ENCODE measurements at places on chromosomes 6 and 20. TPM values are rescaled to one million over a fixed set of nuclear protein-coding genes. Genes with fewer than 3 reads are reported as not detected.

LPA gene
- not detected for total RNA-seq

GRCh38 chr20:38875175-38875993, 50.8 kb upstream of the FAM83D start:
- peaks cover 10% of the 10 kb centered on the region for H3K27me3 ChIP-seq
- H3K27ac ChIP-seq = no peak overlapping the region
- no peaks in the 10 kb centered on the region for H3K36me3 ChIP-seq
- H3K4me3 ChIP-seq = no peak overlapping the region

- H3K27me3 ChIP-seq = no peaks in the 10 kb centered on the region
- no peak for DNase-seq
- H3K27ac ChIP-seq = no peak overlapping the region
- peaks cover 5% of the 10 kb centered on the region for H3K4me1 ChIP-seq
- no peaks in the 10 kb centered on the region for H3K36me3 ChIP-seq
- H3K4me3 ChIP-seq = no peak overlapping the region
Observed at GRCh38 chr6:47655719-47656595, 42.4 kb upstream of the ADGRF4 start.

PSORS1C2 gene
- total RNA-seq = not detected

DNA sequence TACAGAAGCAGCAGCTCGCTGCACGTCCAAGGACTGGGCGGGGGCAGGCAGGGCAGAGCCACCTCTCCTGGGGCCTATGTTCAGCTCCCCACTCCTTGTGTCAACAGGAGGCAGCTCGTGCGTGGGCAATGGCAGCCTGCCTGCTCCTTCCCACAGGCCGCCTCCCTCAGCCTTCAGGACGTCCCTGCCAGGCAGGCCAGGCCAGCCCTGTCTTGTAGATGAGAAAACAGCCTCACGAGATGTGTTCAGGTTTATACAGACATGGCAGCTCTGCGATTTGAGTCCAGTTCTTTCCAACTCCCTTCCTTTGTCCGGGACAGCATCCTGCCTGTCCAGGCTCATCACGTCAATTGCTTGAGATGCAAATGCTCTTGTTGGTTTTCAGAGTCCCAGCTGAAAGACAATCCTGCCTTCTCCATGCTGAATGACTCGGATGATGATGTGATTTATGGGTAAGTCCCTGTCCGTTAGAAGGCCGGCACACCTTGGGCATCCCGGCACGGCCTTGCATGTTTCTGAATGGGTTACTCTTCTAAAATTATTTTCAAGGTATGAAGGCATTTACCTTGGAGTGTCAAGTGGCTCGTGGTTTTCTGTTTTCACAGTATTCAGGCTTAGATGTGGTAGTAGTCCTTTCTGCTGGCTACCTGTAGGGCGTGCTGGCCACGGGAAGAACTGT, 13.5 kb downstream of the DYNLT1 start:
- H3K4me1 ChIP-seq = peaks cover 24% of the 10 kb centered on the region
- H3K27me3 ChIP-seq = no peaks in the 10 kb centered on the region
- peaks cover 56% of the 10 kb centered on the region for H3K36me3 ChIP-seq
- peak overlapping the region; percentile 40 for H3K4me3 ChIP-seq
- H3K27ac ChIP-seq = peak overlapping the region; percentile 88

DNA sequence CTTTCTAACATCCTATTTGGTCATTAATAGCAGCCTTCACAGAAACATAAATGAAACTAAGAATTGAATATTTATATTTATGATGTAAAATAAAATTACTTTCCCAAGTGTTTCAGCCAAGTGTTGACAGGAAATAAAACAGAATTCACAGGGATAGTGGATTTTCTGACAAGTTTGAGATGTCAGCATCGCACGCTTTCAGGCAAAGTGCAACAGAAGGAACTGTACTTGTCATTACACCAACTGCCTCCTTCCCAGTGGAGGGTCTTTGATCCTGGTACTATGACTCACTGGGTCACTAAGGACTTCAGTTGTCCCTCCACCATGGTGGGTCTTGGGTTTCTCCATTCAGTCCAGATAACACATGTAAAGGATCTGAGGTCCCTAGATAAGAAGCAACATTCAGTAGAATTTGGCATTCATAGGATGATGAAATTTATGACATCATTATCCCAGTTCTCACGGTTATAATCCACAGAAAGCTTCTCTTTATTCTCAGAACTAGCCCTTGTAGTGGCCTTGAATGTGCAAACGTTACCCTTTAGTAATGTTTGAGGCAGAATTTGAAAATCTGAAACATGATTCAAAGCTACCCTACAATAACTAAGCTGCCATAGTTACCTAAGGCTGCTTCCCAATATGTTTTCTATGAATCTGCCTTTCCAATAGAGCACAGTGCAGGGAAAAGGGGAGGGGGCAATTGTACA, 3.8 kb upstream of the TNFAIP3 start:
- H3K4me1 ChIP-seq = peaks cover 8% of the 10 kb centered on the region
- H3K27me3 ChIP-seq = no peaks in the 10 kb centered on the region
- H3K27ac ChIP-seq = no peak overlapping the region
- no peak overlapping the region for H3K4me3 ChIP-seq
- H3K36me3 ChIP-seq = no peaks in the 10 kb centered on the region

IP6K3 gene
- total RNA-seq = under 0.01 TPM

DNA sequence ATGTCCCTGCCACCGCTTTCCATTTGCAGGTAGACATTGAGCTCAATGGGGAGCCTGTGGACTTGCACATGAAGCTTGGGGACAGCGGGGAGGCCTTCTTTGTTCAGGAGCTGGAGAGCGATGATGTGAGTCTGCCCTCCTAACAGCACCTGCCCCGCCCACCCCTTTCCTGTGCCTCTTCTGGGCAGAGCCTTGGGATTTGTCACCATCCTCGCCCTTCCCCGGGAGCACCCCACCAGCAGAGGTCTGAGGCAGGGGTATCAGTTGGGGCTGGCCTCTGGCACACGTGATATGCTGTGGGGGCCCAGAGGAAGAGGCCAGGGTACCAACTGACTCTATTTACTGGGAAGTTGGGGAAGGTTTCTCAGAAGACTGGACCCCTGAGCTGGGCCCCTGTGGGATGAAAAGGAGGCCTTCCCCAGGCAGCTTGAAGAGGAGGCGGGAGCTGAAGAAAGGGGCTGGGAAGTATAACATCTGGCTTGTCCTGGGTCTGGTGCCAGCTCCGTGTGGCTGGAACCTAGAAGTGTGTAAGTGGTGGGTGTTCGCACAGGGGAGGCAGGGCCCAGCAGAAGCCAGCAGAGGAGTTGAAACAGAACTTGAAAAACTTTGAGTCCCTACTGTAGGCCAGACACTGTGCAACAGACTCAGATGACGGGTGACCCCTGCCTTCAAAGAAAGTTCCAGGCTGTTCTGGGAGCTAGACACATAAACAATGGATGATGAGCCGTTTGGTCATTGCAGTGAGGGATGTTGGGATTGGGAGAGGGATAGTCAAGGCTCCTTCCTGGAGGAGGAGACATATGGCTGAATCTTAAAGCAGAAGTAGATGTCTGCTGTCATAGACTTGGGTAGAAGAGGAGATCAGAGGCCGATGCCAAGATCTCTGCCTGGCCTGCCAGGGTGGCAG, 7.2 kb downstream of the LPIN3 start:
- DNase-seq = peak; percentile 72
- no peaks in the 10 kb centered on the region for H3K4me1 ChIP-seq
- H3K4me3 ChIP-seq = no peak overlapping the region
- peaks cover 11% of the 10 kb centered on the region for H3K36me3 ChIP-seq

ATP6V1G2 gene
- 2.2 TPM for total RNA-seq

GRCh38 chr6:108097882-108098281, 23.3 kb upstream of the OSTM1 start:
- H3K27ac ChIP-seq = no peak overlapping the region
- H3K27me3 ChIP-seq = peaks cover 5% of the 10 kb centered on the region
- H3K4me3 ChIP-seq = no peak overlapping the region

- H3K27ac ChIP-seq = no peak overlapping the region
- peaks cover 17% of the 10 kb centered on the region for H3K27me3 ChIP-seq
- no peak overlapping the region for H3K4me3 ChIP-seq
- H3K36me3 ChIP-seq = no peaks in the 10 kb centered on the region
- DNase-seq = no peak
Observed at GRCh38 chr20:44129911-44130718, 56.9 kb downstream of the JPH2 start.

DNA sequence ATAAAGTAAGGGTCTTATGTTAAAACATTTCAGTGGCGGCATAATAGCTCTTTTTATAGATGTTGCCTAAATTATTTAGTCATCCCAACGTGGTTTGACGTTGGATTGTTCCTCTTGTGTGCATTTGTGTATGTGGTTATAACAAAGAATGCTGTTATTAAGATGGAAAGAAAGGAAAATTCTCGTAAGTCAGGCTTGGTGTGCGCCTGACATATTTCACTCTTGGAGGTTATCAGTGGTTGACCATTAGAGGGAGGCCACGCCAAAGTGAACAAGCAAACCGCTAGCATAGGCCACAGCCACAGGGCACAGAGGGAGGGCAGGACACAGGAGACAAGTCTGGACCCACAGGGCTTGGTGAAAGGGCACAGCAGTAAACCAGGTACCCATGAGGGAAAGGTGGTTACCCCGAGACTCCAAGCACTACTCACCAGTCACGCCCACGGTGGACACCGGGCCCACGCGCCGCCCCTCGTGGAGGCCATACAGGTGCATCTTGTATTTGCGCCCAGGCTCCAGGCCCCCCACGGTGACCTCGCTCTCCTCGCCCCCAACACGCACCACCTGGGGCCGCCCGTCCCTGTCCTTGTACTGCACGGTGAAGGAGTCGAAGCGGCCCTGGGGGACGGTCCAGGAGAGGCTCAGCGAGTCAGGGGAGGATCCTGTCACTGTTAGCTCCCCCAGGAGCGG, 22.9 kb downstream of the CYP21A2 start:
- H3K27ac ChIP-seq = no peak overlapping the region
- DNase-seq = no peak
- H3K27me3 ChIP-seq = peaks cover 25% of the 10 kb centered on the region
- no peaks in the 10 kb centered on the region for H3K36me3 ChIP-seq
- peaks cover 9% of the 10 kb centered on the region for H3K4me1 ChIP-seq

- no peaks in the 10 kb centered on the region for H3K27me3 ChIP-seq
- no peak overlapping the region for H3K4me3 ChIP-seq
- H3K36me3 ChIP-seq = no peaks in the 10 kb centered on the region
- DNase-seq = no peak
- H3K4me1 ChIP-seq = no peaks in the 10 kb centered on the region
Observed at GRCh38 chr6:897528-898207, 204.7 kb upstream of the EXOC2 start.

POM121L2 gene
- not detected for total RNA-seq

- peaks cover 43% of the 10 kb centered on the region for H3K36me3 ChIP-seq
- H3K27me3 ChIP-seq = no peaks in the 10 kb centered on the region
- no peak overlapping the region for H3K4me3 ChIP-seq
- no peaks in the 10 kb centered on the region for H3K4me1 ChIP-seq
- DNase-seq = no peak
- H3K27ac ChIP-seq = no peak overlapping the region
Observed at GRCh38 chr6:36688739-36689075, 8.9 kb upstream of the RAB44 start.

VWA7 gene
- 0.29 TPM for total RNA-seq

DNA sequence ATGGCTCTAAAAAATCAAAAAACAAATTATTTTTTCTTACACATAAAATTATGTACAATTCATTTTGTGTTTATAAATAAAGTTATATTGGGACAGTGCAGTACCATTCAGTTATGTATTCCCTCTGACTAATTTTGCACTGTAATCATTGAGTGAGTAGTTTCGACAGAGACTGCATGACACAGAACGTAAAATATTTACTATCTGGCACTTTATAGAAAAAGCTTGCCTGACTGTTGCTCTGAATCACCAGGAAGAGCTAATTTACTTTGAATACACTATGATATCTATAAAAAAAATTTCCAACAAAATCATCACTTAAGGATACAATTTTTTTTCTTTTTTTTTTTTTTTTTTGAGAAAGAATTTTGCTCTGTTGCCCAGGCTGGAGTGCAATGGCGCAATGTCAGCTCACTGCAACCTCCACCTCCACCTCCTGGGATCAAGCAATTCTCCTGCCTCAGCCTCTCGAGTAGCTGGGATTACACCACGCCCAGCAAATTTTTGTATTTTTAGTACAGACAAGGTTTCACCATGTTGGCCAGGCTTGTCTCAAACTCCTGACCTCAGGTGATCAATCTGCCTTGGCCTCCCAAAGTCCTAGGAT, 11.0 kb upstream of the KHDC1L start:
- no peaks in the 10 kb centered on the region for H3K27me3 ChIP-seq
- DNase-seq = peak; percentile 23
- H3K4me1 ChIP-seq = peaks cover 20% of the 10 kb centered on the region
- H3K27ac ChIP-seq = peak overlapping the region; percentile 58
